ENCODE measurements at places on chromosomes 16 and 17.

DNA sequence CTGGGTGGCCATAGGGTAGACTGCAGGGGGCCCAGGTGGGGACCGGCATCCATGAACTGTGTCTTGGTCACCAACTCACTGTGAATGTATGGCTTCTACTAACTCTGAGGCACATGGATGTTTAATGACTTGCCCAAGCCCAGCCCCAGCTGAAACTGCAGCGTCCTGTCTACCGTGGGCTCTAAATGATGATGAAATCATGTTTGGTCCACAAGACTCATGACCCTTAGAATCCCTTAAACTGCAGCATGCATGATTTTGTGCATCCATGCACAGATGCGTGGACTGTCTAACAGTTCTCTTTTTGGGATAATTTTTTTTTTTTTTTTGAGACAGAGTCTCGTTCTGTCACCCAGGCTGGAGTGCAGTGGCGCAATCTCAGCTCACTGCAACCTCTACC is 32.4 kb upstream of the CREBBP start:
- DNase-seq = no peak

- no peak for DNase-seq
These were observed 101.9 kb downstream of the LITAF start for GRCh38 chr16:11484691-11485258.

DNA sequence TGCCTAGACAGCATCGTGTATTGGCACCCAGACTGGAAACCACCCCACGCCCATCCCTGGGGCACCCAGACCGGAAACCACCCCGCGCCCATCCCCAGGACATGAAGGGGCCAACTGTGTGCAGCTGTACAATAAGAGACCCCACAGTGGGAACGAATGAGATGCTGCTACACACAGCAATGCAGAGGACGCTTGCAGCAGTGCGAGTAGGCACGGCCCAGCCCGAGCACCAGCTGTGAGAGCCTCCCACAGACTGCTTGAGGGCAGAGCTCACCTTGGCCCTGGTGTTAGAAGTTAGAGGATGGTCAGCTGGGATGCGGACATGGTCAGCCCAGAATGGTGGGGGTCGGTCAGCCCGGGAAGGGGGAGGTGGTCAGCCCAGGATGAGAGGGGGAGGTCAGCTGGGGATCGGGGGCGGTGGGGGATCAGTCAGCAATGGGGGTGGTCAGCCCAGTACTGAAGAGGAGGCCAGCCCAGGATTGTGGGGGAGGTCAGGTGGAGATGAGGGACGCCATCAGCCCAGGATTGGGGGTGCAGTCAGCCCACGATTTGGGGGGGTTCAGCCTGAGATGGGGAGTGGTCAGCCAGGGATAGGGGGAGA is 340.0 kb downstream of the C16orf95 start:
- no peak for DNase-seq

GRCh38 chr17:79008666-79009387 is 737 bp downstream of the CANT1 start:
- DNase-seq = no peak

DNA sequence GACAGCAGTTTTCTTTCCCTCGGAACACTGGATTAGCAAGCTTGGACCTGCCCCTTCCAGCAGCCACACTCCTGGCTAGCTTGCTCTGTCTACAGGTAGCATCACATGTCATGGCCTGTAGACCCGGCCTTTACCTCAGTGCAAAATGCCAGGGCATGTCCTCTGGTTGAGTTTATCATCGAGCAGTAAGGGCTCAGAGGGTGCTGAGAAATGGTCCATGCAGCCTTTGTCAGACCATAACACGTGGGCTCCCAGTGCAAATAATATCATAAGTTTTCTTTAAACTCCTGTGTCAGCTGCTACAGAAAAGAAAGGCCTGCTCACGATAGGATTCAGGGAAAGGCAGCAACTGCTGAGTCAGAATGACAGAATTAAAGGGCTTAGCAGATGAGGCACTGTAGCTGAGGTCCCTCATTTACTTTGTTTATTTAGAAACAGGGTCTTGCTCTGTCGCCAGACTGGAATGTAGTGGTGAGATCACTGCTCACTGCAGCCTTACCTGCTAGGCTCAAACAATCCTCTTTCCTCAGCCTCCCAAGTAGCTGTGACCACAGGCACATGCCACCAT is 8.0 kb upstream of the GNA13 start:
- DNase-seq = no peak
